ENCODE measurements at places on chromosomes 6 and 20.

GRCh38 chr6:143040018-143040417, 20.7 kb upstream of the AIG1 start:
- DNase-seq: no peak

DNA sequence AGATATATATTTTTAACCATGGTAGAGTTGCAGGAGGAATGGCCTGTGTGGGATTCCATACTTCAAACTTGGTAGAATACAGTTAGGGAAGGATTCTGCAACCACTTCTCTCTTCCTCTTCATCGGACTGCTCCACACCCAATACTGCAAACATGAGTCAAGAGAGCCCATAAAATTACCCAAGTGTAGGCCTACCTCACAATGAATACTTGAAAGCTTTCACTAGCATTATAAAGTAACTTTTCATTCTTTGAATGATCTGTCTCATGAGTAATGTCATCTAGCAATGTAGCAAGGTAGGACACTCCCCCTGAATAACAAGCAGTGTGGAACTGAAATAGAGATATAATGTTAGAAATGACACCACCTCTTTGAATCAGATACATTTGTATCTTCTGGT, 79.4 kb downstream of the FOXC1 start:
- DNase-seq: no peak

DNA sequence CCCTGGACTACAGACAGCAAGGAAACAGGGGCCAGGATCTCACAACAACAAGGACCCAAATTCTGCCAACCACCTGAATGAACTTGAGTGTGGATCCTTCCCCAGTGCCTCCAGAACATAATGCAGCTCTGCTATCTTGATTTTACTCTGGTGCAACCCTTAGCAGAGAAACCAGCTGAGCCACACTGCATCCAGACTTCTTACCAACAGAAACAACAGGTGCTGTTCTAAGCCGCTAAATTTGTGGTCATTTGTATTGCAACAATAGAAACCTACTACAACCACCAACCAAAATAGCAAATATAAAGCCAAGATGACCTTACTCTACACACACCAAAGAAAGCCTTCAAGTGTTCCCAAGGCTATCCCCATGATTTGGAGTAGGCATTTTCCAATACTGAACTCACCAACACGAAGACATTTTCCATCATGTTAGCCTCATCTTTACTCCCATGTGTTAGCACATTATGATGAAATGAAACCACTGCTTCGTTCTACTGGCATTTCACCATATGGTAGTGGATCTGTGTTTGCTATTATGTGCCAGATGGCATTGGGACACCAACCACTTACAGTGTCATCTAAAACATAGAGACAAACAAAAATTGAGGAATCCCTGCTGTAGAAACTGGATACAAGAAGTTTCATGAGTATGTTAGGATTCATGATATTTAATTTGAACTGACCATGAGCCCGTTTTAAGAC, 249.8 kb upstream of the ID4 start:
- no peak for DNase-seq

GRCh38 chr20:53345536-53346334, 247.9 kb downstream of the ZNF217 start:
- no peak for DNase-seq

DNA sequence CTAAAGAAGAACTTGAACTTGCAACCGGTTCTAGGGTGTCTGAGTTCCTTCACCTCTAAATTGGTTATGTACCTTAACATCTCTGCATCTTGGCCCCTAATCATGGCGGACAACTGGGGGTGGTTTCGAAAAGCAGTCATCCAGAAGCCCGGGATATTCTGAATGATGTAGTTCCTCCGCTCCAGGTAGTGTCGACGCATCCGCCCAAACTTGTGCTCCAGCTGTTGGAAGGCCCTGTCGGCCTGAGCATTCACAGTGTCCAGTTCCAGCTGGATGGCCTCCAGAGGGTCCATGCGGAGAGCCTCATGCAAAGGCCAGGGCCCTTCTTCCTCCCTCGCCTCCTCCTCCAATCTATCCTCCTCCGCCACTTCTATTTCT, 887 bp downstream of the TSPYL1 start:
- DNase-seq: no peak

GRCh38 chr20:34083137-34083536, 28.9 kb downstream of the EIF2S2 start:
- DNase-seq: no peak

DNA sequence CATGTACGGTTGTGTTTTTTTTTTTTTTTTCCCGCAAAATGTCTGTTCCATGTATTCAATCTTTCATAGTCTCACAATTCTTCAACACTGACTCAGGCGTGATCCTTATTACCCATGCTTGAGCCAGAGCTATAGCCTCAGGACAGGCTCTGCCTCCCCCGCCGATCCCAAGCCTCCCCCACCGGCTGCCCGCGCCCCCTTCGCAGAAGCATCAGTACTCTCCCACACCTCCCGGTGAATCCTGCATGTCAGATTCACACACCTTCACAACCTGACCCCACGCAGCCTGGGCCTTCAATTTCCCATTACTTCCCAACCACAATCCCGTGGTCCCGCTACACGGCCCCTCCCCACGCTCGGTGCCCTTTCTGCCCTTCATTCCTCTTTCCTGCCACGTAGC, 401.5 kb upstream of the JARID2 start:
- DNase-seq: no peak

- DNase-seq: no peak
Measured at GRCh38 chr20:59578436-59579403, 25.6 kb upstream of the PHACTR3 start.

Measured in GM20000 (cell line).